ENCODE measurements at places on chromosomes 1 and 21.

DNA sequence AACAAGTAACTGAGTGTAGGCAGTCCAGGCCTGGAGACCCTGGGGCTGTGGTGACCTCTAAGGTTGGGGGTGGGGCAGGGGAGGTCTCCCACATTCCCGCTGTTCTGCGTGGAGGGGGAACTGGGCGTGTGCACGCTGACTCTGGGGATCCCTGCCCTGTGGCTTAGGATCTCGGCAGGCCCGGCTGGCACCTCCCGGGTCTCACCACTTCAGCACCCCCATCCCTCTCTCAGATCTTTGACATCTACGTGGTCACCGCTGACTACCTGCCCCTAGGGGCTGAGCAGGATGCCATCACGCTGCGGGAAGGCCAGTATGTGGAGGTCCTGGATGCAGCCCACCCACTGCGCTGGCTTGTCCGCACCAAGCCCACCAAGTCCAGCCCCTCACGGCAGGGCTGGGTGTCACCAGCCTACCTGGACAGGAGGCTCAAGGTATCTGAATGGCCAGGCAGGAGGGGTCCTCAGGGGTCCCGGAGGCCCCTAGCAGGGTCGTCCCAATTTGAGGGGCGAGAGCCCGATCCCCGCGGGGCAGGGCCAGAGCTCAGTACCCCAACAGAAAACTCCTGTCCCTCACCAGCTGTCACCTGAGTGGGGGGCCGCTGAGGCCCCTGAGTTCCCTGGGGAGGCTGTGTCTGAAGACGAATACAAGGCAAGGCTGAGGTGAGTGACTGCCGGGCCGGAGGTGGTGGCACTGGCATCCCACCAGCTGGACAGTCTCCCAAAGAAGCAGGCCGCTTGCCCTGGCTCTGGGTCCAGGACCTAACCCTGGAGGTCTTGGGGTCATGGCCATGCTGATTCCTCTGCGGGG is 68.7 kb downstream of the TRIM11 start:
- DNase-seq, result no peak

GRCh38 chr1:180211156-180211859 is 18.8 kb upstream of the LHX4 start:
- no peak for DNase-seq

DNA sequence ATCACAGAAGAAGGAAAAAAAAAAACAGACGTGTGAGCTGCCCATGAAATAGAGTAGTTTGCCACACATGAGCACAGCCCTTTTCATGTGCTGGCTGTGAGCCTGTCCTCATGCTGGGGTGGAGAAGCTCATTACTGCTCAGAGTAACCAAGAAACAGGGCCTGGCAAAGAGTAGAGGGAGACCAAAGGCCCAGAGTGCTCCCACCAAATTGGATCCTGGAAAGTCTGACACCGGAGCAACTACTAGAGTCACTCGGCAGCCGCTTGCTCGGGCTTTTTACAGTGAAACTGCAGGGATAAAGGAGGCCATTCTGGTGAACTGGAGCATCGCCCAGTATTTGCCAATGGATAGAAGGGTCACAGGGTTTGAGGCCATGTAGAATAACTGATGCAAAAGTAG is 64.4 kb upstream of the BARHL2 start:
- no peak for DNase-seq

DNA sequence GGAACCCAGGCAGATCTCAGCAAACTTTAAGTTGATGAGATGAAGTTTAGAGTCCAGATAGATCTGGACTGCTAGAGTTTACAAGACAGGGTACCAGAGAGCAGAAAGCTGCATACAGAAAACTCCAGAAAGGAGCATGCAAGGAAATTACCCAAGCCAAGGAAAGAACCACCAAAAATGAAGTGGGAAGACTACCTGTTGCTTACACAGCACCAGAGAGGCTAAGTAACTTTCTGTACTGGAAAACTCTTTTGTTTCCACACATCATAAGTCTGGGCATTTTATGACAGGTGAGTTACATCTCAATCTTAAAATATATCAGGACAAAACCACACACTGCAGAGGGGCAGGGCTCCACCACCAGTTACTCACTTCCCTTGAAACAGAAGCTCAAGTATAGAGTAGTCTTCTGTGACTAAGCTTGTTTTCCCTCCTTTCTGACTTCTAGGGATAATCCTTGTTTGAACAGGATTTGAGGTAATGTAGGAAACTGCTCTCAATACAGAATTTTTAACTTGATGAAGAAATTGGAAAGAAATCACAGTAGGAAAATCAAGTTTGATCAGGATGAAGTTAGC is 17.4 kb upstream of the GJA9 start:
- DNase-seq, result no peak

GRCh38 chr1:206506405-206507283 is 687 bp upstream of the RASSF5 start:
- no peak for DNase-seq

DNA sequence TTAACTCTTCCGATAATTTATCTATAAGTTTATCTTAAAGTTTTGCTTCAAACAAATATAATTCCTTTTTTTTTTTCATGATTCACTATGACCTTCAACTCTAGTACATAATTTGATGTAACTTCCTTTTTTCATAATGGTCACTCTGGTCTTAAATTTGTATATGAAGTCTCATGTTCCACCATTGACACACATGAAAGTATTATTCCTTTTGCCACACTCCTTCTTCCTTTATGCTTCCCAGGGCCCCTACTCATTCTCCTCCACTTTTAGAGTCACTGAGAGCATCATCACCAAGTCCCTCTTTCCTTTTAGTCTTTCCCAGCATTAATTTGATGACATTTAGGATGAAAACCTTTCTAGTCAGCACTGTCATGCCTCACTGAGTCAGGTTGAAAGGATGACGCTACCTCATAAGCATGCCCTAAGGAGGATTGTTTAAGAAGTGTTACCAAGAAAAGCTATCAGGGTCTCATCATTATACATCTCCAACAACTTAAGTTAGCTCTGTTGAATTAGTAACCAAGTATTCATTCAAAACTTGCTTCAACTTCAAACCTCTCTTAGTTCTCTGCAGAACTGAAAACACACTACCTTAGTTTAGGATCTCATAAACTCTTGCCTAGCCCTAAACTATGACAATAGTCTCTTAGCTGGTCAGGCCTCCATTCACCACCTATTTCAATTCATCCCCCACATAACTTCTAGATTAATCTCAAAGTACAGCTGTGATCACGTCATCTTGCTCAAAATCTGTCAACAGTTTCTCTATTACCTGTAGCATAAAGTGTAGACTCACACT is 14.5 kb downstream of the AUNIP start:
- DNase-seq, result no peak

- DNase-seq, result peak; percentile 70
These were observed at the start of gene CD2 for GRCh38 chr1:116754198-116754977. Gene CD2, plus strand, starts transcription at chr1:116754430. Its CDS starts 63 bp downstream, at chr1:116754493.

GRCh38 chr1:231808990-231809389 is 182.4 kb downstream of the DISC1 start:
- DNase-seq, result no peak

DNA sequence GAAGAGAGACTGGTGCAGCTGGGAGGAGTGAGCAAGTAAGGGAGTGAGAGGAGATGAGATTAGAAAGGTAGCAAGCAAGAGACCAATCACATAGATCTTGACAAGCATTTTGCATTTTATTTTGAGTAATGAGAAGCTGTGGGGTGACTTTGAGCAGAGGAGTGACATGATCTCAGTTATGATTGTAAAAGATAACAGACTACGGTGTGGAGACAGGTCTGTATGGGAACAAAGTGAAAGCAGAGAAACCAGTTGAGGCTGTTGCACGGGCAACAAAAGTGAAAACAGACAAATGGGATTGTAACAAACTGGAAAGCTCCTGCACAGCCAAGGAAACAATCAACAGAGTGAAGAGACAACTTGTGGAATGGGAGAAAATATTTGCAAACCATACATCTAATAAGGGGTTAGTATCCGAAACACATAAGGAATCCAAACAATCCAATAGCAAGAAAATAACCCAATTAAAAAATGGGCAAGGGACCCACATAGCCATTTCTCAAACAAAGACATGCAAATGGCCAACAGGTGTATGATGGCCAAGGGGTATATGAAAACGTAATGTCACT is 68.4 kb downstream of the SNRPE start:
- no peak for DNase-seq

DNA sequence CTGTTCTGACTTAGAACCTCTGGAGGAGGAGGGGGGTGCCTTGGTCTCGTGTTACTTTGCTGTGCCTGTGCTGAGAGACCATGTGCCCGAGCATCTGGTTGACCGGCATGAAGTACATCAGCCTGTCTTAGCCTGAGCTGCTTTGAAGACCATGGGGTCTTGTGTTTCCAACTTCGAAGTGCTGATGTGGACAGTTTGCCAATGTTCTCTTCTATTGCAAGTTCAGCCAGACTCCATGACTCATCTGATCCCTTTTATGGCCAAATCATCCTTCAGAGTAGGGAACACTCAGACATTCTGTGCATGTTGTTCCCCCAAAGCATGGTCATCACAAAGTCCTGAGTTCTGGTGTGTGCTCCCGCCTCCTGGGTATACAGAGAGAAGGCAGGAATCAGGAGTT is 6.0 kb upstream of the PLA2G2C start:
- DNase-seq, result no peak

GRCh38 chr1:208202333-208202995 is 41.7 kb downstream of the PLXNA2 start:
- DNase-seq, result no peak

- DNase-seq, result no peak
These were observed 102.7 kb downstream of the ZNF281 start for GRCh38 chr1:200306944-200307754.

- peak; percentile 94 for DNase-seq
These were observed 22.7 kb upstream of the PIK3CD start for GRCh38 chr1:9628541-9629444.

- no peak for DNase-seq
These were observed 42.4 kb downstream of the GLUL start for GRCh38 chr1:182348961-182349747.

- no peak for DNase-seq
These were observed 107.6 kb downstream of the CCDC185 start for GRCh38 chr1:223500560-223501425.

DNA sequence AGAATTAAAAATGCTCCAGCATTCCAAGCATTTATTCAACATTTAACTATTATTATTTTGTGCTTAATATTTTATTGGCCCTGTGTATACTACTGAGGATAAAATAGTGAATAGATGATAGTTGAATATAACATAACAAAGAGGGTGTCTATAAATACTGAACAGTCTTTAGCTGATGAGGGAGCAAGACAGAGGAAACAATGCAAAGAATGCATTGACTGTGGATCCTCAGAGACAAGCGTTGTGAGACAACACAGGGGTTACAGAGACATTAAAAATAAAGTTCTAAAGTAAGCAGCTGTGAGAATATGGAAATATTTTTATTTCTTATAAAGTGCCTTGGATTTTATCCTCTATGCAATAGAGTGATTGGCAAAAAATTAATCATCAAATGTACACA is 1133.1 kb downstream of the PLA2G4A start:
- no peak for DNase-seq

GRCh38 chr1:156608981-156609380 is 7.7 kb upstream of the GPATCH4 start:
- DNase-seq, result peak; percentile 59

DNA sequence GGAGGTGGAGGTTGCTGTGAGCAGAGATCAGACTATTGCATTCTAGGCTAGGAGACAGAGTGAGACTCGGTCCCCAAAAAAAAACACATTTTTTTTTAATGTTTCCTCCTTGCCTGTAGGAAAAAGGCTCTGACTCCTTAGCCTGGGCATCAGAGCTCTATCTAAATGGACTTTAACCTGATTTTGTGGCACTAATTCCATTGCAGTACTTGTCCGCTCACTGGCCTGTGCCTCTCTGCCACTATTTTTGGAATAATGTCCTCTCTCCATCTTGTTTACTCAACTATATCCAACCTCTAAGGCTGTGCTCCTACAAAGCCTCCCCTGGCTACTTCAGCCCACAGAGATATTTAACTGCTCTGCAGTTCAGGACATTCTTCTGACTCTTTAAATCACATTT is 26.5 kb downstream of the METTL18 start:
- DNase-seq, result no peak

DNA sequence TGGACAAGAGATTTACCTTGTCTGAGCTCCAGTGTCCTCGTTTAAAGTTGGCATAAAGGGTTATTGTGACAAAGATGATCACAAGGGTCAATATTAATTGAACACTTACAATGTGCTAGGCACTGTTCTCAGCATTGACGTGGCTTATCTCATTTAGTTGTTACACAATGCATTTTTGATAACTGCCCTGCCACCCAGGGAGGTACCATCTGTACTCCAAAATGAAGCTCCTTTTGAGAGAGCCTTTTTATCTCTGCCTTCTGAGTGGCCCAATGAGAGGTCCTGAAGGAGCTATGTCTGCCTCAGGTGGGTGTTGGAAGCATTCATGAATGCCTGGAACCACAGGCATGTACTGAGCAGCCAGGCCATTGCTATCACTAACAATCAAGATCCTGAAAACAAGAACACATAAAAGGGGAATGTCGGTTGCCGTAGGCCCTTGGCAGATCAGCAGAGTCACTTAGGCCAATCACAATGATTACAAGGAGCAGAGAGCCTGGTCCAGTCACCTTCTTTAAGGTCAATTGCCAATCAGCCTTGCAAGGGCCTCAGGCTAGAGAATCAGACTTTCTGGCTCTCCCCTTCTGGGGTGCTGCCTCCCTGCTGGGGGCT is 78.5 kb downstream of the NMNAT2 start:
- DNase-seq, result no peak

DNA sequence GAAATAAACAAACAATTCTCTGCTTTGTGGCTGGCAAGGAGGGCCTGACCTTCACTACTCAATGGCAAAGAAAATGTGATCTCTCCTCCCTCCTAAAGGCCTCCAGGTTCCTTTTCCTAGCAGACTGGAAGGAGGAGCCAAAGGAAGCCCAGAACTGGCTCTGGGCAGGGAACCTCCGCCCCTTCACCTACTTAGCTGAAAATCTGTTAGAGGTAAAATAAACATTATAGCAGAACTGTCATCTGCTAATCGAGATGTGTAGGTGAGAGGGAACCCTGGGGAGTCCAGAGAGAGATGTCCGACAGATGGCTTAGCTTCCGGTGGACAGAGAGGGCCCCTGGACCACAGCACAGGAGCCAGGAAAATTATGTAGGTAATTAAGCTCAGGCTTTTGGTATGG is 75.2 kb upstream of the KCNA3 start:
- DNase-seq, result no peak

GRCh38 chr1:41792485-41792770 is 126.3 kb downstream of the HIVEP3 start:
- no peak for DNase-seq

- no peak for DNase-seq
These were observed 8.8 kb upstream of the SAMSN1 start for GRCh38 chr21:14554948-14555347.

DNA sequence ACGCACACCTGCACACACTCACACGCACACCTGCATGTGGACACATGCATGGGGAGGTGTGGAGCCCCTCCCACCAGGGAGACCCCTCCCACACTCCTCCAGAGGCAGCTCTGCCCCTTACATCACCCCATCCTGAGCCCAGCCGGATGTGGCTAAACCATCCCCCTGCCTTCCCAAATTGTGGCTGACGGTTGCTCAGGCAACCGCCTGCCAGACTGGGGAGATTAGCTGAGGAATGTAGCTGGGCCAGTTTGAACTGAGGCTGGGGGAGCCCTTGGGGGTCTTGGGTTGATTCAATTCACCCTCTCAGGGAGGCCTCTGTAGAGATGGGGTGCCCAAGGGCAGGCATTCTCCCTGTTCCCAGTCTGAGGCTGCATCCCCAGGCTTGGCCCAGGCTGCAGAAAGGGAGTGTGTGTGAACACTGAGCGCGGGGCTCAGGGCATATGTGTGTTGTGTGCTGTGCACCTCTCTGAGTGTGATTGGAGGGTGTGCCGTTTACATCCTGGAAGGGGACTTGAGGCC is 12.9 kb downstream of the PTPRU start:
- DNase-seq, result no peak

Data from CD4-positive, CD25-positive, alpha-beta regulatory T cell (primary cell).